IPS DF 19.7 (cell line): ENCODE measurements at places on chromosomes 7 and 10.

GRCh38 chr10:108250936-108251620, 1086.6 kb upstream of the SORCS1 start:
- no peak for DNase-seq

- no peak for DNase-seq
Measured at GRCh38 chr7:123944395-123944794, 19.4 kb downstream of the SPAM1 start.

DNA sequence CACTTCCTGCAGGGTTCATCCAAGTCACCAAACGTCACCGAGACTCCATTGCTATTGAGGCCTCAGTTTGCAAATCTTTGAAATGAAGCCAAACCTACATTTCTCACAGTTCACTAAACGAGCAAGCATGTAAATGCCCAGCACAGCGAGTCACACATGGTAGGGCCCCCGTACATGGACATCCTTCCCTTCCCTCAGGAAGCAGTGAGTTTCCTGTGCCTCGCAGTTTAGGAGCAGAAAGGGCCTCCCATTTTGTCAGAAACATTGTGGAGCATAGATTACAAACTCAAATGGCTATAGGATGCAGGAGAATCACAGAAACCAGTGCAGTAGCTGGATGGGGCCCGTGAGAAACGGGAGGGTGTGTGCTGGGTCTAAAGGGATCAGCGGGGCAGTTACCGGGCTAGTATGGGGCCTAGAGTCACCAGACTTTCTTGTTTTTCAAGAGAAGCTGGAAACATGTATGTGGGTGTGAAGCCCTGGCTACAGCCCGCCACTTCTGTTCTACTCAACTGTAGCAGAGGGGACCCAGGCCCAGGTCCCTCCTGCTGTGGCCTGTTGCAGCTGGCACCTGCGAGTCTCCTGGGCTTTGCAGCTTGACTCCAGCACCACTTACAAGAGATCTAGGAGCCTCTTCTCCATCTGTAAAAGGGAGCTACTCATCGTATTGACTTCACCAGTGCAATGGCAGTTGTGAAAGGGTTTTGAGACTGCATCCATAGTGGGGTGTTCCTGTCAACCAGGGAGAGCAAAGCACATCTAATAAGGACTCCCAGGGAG, 14.2 kb upstream of the SLC18A3 start:
- DNase-seq = no peak

DNA sequence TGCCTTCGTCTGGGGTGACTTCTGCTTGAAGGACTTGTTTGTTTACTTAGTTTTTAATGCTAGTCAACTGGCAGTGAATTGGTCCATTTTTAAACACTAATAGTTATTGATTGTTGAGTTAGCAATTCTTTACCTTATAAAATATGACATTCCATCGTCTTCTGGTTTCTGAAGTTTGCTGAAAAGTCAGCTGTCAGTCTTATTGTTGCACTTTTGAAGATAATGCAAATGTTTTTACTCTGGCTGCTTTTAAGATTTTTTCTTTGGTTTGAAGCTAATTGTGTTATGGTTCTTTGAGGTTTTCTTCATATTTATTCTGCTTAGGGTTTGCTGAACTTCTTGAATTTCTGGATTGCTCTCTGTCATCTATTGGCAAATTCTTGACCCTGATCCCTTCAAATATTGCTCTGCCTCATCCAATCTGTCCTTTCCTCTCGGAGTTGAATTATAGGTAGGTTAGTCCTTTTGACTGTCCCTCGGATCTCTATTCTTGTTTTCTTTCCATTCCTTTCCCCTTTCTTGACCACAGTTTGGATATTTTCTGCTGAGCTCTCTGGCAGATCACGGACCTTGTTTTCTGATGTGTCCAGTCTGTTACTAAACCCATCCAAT, 24.2 kb downstream of the MGMT start:
- DNase-seq = no peak

DNA sequence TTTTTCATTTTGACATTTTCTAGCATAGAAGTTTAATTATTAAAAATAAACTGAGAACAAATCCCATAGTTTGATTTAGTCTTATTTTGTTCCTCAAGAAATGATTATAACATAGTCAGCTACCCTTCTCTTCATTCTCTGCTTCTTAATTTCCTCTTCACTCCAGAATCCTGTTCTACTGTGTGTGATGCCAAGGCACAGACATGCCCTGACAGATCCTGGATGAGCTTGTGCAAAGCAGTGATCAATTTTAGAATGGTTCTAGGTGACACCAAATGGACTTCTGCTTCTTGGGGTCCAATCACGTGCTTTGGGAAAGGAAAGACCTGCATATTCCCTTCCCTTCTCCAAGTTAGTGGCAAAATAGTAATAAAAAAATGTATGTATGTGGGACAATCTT, 665.6 kb downstream of the MAGI2 start:
- no peak for DNase-seq

DNA sequence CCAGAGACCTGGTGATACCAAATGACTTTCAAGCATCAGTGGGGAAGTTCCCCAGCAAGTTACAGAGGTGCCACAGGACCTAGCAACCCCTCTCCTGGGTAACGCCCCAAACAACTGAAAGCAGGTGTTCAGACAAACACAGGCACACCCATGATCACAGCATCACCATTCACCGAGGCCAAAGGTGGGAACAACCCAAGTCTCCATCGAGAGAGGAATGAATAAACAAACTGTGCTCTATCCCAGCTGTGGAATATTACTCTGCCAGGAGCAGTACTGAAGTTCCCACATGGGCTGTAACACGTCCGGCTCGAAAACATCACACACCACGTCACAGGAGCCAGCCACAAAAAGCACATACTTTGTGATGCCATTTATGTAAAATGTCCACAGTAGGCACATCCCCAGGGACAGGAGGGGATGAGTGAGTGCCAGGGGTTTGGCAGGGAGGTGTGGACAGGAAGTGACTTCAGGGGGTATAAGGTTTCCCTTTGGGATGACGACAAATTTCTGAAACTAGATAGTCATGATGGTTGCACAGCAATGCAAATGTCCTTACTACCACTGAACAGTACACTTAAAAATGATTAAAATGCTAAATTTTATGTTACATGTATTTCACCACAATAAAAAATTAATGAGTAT, 222.8 kb downstream of the TNS3 start:
- no peak for DNase-seq

- no peak for DNase-seq
Measured at GRCh38 chr7:87001214-87001613, 58.2 kb downstream of the ELAPOR2 start.

DNA sequence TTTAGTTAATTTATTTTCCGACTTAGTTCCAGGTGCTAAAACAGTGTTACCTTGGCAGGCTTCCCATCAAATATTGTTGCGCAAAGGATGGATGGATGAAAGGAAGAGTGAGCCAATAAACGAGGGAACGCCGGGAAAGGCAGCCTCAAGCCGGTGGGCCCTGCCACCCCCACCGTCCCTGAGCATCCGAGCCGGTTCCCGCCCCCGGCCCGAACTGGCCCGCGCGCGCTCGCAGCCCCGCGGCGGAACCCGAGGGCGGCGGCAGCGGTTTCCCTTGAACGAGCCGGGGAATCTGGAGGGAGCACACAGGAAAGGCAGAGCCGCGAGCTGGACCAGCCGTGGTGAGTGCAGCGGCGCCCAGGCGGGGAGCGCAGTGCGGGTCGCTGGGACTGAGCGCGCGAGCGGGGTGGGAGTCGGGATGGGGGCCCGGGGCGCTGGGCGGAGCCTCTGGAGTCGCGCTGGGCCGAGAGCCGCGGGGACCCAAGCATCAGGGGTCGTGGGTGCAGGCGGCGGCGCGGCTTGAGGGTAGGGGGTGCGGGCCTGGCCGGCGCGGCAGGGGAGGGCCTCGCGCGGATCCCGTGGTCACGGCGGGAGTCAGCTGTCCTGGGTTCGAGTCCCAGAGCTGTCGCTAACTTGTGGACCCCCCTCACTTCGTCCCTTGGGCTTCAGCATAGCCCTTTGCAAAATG, at the start of gene AGK:
Gene AGK, plus strand, starts transcription at position 317 of the 688 bp plus-strand sequence. CDS start 4,057 bp downstream, outside the sequence.
- no peak for DNase-seq

GRCh38 chr7:33062023-33062781, at the start of gene NT5C3A:
Gene NT5C3A, minus strand, starts transcription at chr7:33062776. Its CDS starts 71 bp downstream, at chr7:33062705.
- DNase-seq = no peak

DNA sequence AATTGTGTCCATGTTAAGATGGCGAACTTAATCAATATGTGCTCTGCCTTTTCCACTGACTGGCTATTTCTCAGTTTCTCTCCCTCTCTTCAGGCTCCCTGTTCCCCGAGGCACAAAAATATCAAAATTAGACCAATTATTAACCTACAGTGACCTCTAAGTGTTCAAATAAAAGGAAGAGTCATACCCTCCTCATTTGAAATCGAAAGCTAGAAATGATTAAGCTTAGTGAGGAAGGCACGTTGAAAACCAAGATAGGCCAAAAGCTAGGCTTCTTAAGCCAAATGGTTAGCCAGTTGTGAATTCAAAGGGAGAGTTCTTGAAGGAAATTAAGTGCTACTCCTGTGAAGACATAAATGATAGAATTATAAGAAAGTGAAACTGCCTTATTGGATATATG, 81.1 kb upstream of the MBL2 start:
- no peak for DNase-seq

- DNase-seq = no peak
Measured at GRCh38 chr10:43390759-43391158, 18.2 kb downstream of the HNRNPF start.

DNA sequence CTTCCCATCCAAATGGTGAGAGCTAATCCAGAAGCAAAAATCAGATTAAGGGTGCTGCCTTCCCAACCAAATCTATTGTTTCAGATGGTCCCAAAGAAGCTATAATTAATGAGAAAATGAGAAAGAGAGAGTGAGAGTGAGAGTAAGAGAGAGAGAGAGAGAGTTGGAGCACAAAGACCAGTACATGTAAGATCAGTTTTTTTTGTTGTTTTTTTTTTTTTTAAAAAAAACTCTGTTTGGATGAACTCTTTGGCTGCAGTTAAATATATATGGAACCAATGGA, 305.6 kb downstream of the PTEN start:
- DNase-seq = no peak

DNA sequence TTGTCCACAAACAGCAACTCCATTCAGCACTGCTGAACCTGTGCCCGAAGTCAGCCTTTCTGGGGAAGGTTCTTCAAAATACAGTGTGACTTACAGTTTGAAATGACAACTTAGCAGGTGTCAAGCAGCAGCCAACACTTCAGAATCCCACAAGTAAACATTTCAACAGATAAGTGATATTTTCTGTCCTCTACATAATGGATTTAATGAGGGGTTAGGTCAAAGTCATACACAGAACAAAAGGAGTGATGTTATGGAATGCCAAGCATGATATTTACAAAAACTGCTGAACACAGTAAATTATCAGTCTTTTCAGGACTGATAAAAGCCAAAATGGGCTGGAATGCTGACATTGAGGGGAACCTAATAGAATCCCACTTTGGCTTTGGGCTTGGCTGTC, 77.6 kb upstream of the JAZF1 start:
- no peak for DNase-seq

GRCh38 chr10:133209641-133210040, 20.4 kb upstream of the UTF1 start:
- no peak for DNase-seq

DNA sequence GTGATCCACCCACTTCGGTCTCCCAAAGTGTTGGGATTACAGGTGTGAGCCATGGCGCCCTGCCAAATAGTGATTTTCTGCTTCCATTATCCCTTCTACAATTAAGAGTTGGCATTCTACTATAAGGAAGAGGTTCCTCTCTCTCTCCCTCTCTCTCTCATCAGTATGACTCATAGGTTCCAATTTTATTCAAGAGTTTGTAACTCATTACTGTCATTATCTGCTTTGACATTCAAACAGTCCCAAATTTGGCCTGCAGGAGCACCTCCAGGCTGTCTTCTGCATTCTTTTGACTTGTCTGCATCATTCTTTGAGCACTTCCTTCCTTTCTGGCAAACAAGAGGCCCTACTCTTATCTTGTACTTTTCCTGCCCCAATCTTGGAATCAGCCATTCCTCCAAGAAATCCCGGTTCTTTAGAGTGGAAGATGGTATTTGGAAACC, 33.2 kb upstream of the CALU start:
- no peak for DNase-seq

DNA sequence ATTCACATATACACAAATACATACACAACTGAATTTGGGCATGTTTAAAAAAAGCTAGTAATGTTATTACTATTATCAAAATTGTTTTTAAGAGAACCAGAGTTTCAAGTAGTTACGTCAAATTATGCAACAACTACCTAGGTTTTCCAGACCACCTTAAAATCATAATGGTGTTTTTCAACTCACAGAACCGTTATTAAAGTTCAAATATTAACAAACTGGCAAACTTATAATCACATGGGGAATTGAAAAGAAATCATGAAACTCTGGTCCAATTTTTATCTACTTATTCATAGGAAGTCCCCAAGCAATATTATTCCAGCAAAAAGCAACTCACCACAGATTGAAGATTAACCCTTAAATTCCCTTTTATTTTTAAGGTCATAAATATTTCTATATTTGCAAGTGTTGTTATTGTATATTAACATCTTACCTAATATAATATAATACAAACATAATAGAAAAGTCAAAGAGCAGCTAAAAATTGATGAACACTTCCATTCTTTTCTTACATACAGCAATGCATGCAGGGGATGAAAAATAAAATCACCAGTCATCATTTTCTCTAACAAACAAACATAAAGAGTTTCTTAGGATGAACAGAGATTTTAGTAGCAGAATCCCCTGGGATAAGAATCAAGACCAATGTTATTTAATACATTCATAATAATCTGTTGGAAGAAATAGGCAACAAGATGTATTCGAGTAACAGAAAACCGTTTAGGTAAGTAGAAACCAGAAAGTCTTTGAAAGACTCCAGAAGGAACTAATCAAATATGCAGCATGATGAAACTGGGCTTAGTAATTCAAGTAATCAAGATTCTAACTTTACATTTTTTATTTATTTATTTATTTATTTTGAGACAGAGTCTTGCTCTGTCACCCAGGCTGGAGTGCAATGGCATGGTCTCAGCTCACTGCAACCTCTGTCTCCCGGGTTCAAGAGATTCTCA, 391.1 kb downstream of the PARD3 start:
- DNase-seq = no peak

- DNase-seq = no peak
Measured at GRCh38 chr10:86446987-86447386, 74.6 kb downstream of the WAPL start.

- no peak for DNase-seq
Measured at GRCh38 chr7:99557940-99558305, 519 bp upstream of the ZNF655 start.

DNA sequence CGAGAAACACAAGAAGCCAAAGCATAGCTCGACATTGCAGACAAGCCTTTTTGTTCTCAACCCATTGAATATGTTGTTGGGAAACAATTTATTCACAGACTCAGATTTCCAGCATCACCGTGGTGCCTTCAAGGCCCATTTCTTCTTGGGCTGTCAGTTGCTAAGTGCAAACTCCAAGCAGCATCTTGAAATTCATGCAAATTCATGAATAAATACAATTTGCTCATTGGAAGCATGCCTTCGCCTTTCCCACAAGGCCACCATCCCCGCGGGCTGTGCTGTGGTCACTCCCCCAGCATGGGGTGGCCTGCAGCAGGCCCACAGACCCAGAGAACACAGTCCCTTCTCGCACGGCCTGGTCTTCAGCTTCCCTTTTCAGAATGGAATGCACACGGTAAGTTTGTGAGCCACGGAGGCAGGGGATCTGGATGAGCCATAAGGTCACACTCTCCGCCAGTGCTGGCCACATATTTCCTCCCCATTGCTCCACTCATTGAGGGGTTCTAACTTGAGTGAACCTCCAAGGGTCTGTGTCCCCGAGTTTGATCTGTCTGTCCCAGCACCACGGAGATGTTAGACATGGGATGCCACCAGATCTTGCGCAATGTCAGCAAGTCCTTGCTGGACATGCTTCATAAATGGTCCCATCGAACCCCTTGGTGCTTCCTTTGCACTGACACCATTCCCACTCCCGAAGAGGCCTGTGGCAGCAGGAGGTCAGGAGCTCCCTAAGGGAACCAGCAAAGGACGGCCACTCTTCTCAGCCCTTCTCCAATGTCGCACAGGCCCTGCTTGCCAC, 109.5 kb downstream of the GFRA1 start:
- DNase-seq = no peak
